ENCODE measurements at places on chromosomes 6 and 20. TPM values are rescaled to one million over a fixed set of nuclear protein-coding genes. Genes with fewer than 3 reads are reported as not detected.

DNA sequence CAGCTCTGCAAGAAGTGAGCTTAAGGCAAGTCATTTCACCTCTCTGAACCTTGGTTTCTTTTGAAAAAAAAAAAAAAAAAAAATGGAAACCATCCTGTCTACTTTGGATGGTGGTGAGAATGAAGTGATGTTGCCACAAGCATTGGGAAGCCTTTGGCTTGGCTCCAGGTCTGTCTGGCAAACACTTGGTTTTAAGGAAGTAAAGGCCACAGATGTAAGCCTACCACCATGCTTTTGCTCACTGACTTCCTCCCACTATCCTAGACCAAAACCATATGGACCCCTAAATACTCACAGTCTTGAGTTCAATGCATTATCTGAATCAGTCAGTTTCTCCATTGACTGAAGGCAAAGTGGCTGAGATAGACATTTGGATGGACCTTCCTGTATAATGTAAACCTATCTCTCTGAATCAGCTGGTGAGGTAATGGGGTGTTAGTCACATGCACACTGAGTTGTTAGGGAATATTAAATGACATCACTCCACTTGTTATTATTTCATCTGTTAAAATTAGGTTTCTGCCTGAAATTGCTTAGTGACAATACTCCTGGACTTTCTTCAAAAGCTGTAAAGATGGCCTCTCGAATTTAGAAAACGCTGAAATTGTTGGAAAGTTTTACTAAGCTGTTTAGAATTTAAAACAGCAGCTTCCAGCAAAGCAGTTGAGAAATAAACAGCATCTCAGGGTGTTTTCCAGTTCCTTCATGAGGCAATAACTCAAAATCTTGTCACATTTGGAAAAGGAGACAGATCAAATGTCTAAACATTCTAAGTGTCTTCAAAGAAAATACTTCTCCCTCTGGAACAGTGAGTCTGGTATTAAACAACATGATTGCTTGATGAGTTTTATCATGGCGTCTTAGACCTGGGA lies 833.5 kb downstream of the DHX35 start:
- DNase-seq, result no peak

Gene SPAG4
- total RNA-seq, result 49.0 TPM

DNA sequence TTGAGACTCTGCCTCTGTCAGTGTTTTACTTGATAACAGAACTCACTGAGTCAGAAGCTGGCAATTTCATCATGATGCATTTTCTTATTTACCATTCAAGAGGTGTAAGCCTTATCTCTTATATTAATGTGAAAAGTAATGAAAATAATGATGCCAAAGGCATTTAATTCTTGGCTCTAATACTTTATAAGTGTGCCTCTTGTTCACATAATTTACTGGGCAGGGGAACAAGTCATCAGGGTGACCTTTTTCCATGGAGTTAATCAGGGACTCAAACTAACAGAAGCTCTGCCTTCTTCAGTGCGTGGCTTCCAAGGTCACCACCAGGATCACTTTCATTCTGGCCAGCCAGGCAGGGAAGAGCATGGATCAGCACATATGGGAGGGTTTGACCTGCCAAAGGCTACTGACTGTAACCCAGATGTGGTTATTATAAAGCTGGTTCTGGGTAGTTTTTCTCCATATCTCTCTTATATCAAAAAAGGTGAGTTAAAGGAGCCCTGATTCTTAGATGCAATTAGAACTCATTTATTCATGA lies 5.2 kb upstream of the PLCB1 start:
- DNase-seq, result no peak

DNA sequence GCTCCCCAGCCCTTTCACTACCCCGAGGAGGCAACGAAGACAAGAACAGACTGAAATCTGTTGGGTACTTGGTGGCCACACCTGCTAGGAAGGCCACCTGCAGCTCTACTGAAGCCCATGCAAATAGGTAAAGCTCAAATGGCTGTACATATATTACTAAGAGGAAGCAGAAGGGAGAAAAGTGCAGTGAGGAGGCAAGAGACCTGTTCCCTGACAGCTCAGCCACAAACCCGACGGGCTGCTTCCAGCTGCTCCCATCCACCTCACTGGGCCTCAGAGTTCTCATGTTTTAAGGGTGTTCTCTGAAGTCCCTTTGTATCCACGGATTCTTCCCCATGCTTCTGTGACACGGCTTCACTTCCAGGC lies 24.6 kb downstream of the TRAM2 start:
- no peak for DNase-seq

Gene PTPRT
- 2.3 TPM for total RNA-seq

DNA sequence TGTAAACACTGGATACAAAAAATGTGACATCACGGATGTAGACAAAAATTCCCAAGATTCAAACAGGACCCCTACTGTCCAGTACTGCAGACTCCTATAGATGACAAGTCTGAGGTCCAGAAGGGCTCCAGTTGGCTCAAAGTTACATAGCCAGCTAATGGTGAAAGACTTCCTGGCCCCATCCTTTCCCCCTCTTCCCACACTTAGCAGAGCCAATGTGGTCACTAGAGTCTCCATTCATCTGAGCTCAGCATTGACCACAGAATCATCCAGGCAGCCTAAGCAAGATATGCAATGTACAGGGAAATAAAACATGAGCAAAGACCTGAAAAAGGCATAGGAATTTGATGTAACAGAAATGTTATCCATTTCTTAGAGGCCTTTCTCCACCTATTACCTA lies 180.5 kb downstream of the ADAT2 start:
- DNase-seq, result no peak

DNA sequence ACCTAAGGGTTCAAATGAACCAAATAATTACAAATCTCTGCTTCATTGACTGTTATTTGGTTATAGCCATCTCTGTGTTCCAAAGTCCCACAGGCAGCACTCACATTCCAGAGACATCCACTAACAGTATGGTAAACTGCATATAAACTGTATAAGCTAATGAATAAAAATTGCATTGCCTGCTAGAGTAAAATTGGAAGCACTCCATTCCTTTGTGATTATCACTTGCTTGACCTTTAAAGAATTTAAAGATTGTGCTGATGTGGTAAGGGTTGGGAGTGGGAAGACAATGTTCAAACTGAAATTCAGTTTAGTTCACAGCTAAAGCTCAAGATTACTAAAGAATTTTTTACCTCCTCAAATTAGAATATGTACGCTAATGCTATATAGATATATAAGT lies 31.0 kb upstream of the OSTM1 start:
- no peak for DNase-seq

Gene PABPC1L
- 59.2 TPM for total RNA-seq

- DNase-seq, result no peak
Measured at GRCh38 chr6:138416206-138416605, 12.2 kb downstream of the HEBP2 start.

Gene PLAGL1
- total RNA-seq, result 31.3 TPM

DNA sequence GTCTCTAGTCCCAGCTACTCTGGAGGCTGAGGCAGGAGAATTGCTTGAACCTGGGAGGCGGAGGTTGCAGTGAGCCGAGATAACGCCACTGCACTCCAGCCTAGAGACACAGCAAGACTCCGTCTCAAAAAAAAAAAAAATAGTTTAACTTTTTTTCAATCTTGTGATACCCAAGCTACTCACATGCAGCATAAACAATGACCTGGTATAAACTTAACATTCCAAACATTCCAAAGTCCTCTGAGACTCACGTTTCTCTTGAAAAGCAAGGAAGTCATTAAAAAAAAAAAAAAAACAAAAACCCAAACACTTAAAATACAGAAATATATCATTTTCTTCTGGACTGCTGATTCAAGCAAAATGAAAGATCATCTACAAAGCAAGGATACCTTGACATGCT lies 14.3 kb downstream of the CRNKL1 start:
- no peak for DNase-seq
